Peyer's patch (tissue), 4 donors: ENCODE measurements at places on chromosomes 5 and 9. TPM values are rescaled to one million over a fixed set of nuclear protein-coding genes. Genes with fewer than 3 reads are reported as not detected.

The LTC4S gene
- 1.9 TPM for total RNA-seq

DNA sequence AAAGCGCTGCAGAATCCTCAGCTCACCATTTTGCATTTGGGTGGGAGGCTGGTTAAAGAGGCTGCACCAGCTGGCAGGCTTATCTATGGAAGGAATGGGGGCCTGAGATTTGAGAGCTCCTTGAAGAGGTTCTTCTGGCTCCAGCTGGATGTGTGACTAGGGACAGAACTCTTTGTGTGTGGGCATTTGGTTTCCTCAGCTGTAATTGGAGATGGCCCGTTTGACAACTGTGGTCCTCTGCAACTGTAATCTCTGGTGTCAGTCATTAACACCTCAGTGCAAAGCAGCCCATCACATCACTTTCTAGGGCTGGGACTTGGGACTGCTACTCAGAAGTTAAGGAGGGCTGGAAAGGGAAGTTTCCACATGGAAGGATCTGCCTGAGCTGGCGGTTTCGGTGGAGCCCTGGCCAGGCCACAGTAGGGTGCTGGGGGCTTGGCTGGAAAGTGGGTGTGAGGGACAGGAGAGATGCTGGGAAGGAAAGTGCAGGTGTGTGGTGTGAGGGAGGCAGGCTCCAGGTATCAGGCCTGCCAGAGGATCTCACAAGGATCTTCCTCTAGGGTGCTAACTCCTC, 193.8 kb downstream of the GADD45G start:
- DNase-seq = no peak

DNA sequence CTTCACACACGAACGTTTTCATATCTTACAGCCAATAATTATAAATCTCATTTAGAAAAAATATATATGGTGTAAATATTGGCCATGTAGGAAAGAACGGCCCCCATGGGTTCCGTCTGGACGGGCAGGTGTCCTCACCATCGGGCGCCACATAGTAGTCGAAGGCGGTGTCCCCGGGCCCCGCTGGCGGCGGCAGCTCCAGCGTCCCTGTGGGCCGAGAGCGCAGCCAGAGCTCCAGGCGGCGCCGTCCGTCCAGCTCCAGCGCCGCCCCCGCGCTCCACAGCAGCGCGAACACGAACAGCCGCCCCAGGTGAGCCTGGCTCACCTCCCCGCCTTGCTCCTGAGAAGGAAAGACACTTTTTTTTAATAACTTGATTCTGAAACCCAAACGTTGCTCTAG, 134.6 kb downstream of the DNAH5 start:
- DNase-seq = no peak

DNA sequence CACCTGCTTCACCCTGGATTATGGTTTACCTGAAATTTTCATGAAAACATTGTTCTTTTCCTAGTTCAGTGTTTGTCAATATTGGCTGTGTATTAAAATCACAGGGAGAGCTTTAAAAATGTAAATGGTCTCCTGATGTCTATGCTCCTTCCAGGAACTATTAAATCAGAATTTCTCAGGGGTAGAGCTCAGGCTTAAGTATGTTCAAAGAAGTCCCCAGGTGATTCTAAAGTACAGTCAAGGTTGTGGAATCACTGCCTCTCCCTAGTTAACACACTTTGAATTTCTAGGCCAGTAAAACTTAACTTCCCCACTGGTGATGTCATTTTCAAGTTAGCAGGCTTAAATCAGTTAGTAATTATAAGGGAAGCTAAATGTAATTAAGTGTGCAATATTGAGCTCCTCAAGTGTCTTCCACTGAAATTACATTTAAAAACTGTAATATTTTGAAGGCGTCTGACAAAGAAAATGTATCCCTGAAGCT, 150.3 kb upstream of the SLC28A3 start:
- DNase-seq = no peak

DNA sequence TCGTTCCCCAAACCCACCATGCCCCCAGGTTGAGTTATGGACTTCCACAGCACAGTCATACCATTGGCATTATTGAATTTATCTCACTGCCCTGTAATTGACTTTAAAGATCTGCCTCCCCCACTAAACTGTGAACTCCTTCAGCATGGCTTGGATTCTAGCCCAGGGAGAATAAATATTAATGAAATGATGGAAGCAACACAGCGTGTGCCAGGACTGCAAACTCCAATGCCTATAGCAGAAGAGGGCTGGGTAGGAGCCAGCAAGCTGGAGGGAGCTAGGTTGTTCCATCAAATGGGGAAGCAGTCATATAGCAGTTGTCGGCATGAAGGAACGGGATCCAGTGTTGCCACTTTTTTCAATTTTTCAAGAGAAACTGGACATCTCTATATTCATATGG, 69.0 kb upstream of the MSX2 start:
- DNase-seq = no peak

DNA sequence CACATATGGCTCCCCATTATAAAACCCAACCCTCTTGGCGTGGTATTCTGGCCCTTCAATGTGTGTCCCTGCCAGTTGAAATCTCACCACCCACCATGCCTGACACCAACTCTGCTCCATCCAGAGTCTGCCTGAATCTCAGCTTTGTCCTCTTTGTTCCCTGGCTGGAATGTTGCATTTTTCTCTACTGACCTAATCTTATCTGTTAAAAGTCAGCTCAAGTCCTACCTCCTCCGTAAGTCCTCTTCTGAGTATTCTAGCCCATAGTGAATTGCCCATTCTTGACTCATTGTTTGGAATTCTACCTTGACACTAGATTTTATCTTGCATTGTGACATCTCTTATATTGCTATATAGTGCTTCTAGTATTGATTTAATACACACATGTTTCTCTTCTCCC, 207.1 kb upstream of the VLDLR start:
- DNase-seq = no peak

GRCh38 chr5:61617039-61617438, 285.0 kb downstream of the ZSWIM6 start:
- DNase-seq = no peak

DNA sequence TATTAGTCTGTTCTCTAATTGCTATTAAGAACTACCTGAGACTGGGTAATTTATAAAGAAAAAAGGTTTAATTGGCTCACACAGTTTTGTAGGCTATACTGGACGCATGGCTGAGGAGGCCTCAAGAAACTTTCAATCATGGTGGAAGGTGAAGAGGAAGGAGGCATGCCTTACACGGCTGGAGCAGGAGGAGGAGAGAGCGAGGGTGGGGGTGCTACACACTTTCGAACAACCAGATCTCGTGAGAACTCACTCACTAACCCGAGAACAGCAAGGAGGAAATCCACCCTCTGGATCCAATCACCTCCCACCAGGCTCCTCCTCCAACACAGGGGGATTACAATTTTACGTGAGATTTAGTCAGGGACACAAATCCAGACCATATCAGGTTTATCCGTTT, 90.0 kb downstream of the RMI1 start:
- no peak for DNase-seq

- DNase-seq = no peak
Measured at GRCh38 chr9:71271602-71272001, 150.2 kb upstream of the TRPM3 start.

GRCh38 chr5:158623971-158624370, 475.7 kb downstream of the EBF1 start:
- no peak for DNase-seq

- DNase-seq = no peak
Measured at GRCh38 chr5:141753971-141754713, 72.1 kb upstream of the ARAP3 start.
